ENCODE measurements at places on chromosomes 3 and 15.

- no peak for DNase-seq
Measured at GRCh38 chr3:6655275-6655674, 205.6 kb upstream of the GRM7 start.

DNA sequence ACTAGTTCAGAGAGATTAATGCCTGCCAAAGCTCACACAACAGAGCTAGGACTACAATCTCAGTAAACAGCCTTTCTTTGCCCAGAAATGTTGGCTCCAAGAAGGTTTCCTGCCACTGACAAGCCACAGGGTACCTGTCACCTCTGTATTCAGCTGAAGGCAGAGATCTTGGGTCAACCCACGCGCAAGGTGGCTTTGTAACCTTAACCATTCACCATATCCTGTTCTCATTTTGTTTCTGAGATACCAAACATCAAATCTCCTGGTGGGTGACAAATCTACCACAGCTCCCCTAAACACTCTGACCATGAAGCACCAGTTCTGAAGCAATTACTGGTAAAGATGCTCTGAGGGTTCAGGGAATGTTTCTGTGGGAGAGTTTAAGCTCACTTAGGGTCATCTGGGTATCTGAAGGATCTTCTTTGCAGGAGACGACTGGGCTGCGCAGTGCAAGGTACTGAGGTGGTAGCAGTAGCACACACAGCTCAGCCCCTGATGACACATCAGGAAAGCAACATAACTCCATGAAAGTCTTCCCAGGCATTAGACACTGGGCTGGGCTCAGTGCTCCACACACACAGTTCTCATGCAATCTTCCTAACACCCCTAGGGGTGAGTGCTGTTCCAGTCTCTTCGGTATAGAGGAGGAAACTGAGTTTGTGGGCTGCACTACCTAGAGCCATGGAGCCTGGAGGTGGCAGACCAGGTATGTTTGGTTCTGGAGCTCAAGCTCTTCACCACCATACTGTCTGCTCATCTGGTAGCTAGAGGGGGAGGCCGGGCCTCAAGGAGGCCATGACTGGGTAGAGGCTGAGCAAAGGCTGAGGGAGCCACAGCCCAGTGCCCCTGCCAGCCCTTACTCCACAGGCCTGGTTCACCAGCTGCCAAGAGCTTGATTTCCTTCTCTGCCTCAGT is 7.7 kb downstream of the CXCR6 start:
- DNase-seq, result no peak

GRCh38 chr3:143402602-143403001 is 283.0 kb downstream of the CHST2 start:
- no peak for DNase-seq

- no peak for DNase-seq
Measured at GRCh38 chr3:53795789-53796560, 50.2 kb downstream of the CHDH start.

- DNase-seq, result no peak
Measured at GRCh38 chr3:188691004-188691403, 480.8 kb upstream of the TPRG1 start.

GRCh38 chr3:100641471-100642032 is 32.2 kb downstream of the ADGRG7 start:
- no peak for DNase-seq

- no peak for DNase-seq
Measured at GRCh38 chr15:78210349-78210717, 24.0 kb downstream of the ACSBG1 start.
